ENCODE measurements at places on chromosomes 1 and 21.
A peak's percentile ranks its signal among the peaks of the same experiment; 100 is the strongest.

DNA sequence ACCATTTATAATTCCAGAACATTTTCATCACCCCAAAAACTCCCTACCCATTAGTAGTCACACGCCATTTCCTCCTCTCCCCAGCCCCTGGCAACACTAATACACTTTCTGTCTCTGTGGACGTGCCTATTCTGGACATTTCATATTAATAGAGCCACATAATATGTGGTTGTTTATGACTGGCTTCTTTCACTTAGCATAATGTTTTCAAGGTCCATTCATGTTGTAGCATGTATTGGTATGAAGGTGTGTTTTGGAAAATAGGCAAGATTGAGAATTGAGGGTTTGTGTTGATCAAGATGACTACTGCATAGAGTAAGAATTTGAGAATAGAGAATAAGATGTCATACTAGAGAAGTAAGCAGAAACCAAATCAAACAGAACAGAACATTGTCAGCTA, 67.5 kb downstream of the ZFYVE9 start:
- DNase-seq: no peak

- DNase-seq: peak; percentile 56
These were observed 11.0 kb upstream of the RNU1-3 start for GRCh38 chr1:16677552-16678431.

DNA sequence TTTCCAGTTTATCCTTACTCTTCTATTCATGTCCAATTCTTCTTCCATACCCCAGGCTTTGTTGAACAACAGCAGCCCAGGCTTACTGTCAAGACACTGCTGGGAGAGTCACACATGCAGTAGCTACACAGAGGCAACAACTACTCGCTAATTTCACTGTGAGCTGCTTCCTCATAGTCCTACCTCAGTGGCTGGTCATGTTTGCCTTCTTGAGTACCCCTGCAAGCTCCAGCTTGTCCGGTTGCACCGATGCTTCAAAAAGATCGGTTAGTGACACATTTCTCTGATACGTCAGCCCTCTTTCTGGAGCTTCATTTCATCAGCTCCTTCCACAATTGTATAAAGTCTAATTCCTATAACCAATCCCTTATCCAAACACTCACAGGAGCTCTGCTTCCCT, 246.7 kb upstream of the NFIA start:
- no peak for DNase-seq

- no peak for DNase-seq
These were observed 143.6 kb upstream of the LMO4 start for GRCh38 chr1:87185077-87185476.

DNA sequence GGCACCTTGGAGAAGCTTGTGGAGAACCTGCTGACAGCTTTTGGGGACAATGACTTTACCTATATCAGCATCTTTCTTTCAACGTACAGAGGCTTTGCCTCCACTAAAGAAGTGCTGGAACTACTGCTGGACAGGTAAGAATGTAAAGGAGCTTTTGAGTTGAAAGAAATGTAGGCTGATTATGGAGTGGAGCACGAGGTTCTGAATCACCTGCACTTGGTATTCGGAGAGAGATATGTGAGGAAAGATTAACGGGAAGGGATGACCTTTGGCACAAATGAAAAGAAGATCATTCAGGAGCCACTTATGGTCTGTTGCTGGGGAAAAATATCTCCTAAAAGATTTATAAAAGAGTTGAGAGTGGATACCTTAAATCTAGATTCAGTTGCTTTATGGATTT, 42.7 kb downstream of the RGL1 start:
- DNase-seq: no peak

- DNase-seq: no peak
These were observed 152.8 kb downstream of the ZSCAN20 start for GRCh38 chr1:33624991-33625870.

DNA sequence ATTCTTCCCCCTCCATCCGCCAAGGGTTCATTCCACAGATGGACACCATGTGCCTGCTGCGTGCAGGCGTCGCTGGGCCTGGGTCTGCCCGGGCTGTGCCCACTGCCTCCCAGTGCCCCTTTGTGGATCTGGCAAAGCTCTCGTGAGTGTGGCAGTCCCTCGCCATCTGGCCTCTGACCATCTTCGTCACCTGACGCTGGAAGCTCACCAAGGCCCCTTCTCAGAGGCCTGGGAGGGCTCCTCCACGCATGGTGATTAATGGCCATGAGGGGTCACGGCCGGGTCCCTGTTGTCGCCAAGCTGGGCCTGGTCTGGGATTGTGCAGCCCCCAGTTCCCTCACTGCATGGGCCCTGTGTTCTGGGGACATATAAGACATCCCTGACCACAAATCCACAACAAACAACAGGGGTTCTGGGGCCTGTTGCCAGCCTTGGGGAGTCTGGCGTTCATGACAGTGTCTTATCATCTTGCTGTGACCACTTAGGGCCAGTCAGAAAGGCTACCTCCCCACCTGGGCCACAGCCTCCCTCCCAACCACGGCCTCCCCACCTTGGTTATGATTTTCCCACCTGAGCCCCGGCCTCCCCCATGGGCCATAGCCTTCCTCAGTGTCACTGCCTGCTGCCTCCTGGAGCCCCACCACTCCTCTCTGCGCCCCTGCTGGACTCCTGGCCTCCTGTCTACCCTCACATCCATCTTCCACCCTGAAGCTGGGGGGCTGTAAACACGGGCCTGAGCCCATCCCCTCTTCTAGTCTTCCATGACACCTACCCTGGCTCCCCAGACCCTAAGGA, 27.9 kb downstream of the SLC45A1 start:
- no peak for DNase-seq

DNA sequence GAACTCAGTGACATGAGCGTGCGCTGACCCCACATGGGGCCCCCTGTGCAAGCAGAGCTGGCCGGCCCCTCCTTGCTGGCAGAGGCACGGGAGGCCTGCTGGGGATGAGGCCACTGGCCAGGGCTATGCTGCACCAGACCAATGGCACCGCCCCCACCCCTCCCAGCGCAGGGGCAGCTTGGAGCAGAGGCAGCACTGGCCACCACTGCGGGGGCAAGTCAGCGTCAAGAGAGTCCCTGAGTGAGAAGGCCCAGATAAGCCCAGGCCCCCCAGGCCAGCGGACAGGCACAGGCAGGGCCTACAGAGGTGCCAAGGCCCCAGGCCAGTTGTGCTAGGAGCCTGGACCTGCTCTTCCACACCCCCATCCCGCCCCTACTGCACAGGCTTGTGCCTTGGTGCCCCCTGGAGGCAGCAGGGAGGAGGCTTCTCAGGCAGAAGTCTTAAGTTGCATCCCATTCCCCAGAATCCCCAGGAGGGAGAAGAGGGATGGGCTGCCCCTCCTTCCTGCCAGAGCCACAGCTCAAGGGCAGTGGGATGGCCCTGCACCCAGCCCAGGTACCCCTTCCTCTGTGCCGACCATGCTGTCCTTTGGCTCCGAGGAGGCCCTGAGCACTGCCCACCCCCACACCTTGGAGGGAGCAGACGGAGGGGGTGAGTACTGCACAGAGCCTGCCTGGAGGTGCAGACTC, 35.8 kb downstream of the EPHX1 start:
- peak; percentile 84 for DNase-seq

- no peak for DNase-seq
These were observed 120.7 kb upstream of the TMPRSS15 start for GRCh38 chr21:18524097-18524880.

DNA sequence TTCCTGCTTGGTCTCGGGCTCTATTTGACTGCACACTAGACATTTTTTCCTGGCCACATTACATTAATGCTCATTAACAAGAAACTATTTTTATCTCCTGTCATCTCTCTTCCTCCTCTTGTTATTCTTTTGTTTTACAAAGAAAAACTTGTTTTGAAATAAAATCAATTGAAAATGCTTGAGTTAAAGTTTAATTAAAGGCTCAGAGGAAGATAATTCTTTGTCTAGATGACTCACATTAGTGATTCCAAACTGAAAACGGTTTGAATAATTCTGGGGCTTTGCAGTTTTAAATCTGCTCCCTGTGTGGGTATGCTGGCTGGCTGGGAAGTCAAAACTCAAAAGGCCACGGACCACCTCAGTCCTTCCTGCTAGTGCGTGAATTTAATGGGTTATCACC, 29.6 kb downstream of the RGS5 start:
- DNase-seq: peak; percentile 33

DNA sequence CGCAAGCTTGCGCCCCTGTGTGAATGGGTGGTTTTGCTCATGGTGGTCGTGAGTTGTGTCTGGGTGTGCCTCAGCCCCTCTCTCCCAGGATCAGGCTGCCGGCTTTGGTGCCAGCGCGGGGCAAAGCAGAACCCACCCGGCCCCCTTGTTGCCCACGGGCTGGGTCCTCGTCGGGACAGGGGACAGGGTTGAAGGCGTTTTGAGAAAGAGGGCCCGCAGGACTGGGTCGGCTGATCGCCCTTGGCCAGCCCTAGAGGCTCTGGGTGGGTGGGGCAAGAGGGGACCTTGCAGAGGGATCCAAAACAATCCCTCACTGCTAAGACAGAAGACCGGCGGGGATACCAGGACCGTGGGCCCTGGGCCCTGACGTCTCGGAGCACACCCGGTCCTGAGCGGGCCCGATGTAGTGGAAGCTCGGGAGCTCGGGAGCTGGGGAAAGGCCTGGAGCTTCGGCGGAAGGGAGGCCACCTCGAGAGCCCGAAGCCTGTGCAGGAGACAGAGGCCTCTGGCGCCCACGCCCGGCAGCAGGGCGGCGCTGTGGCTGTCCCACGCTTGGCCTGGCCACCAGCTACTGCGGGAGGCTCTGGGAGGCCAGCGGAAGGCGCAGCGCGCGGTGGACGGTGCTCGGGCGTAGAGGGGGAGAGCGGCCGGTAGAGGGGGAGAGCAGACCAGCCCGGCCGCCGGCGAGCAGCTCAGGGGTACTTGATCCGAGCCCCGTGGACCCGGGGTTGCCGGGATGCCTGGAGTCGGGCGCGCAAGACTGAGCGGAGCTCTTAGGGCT, 2.8 kb upstream of the ZNF678 start:
- DNase-seq: no peak

DNA sequence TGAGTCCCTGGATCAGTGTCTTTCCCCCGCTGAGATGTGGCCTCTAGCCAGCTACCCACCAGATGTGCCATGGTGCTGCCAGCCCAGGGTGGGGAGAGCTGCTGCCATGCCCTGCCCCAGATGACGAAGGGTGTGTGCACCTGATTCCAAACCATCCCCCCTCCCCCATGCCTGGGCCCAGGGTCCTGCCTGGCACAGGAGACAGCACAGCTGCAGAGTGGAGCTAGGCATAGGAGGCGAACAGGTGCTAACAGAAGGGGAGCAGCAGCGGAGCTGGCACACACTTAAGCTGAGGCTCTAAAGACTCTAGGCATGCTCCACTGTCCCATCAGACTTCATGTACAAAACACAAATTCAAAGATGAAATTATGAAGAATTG, 9.0 kb upstream of the LDLRAP1 start:
- DNase-seq: no peak

DNA sequence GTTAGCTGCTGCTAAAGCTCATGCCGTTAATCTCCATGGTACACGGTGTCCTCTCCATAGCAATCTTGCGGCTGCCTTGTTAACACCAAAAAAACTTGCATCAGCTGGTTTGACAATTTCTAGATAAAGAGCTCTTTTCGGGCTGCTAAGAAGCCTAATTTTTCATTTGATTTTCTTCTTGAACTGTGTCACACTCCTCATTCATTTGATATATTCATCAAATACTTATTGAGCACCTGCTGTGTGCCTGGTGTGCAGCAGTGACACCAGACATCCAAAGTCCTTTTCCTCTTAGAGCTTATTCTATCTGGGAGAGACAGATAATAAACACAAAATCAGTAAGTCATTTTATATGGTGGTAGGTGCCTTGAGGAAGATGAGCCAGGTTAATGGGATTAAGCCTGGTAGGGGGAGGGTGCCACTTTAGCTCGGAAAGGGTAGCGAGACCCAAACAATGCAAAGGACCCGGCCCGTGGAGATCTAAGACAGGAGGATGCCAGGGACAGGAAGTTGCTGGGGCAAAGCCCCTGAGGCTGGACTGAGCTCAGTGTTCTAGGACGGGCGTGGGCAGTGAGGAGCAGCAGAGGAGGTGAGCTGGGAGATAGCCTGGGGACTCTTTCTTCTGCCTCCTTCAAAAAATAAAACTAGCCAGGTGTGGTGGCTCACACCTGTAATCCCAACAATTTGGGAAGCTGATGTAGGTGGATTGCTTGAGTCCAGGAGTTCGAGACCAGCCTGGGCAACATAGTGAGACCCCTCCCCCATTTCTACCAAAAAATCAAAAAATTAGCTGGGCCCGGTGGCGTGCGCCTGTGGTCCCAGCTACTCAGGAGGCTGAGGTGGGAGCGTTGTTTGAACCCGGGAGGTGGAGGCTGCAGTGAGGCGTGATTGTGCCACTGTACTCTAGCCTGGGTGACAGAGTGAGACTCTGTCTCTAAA, 50.7 kb upstream of the LGALS8 start:
- DNase-seq: no peak

- no peak for DNase-seq
These were observed 53.6 kb downstream of the OLIG1 start for GRCh38 chr21:33123374-33124123.

DNA sequence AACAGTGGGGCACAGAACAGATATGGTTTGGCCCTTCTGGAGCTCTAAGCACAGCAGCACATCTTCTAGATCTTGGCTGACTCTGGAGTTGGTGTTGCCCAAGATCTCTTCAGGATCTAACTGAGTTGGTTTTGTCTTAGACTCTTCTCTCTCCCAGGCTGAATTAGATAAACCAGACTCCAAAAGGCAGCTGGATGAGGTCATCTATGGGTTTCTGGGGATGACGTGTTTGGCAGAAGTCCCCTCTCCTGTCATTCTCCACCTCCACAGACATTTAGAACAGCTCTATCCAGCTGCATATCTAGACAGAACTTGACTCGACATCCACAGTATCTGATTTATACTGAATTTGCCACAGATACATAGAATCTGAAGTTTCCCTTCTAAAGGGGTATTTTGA, 75.3 kb downstream of the ST6GALNAC5 start:
- no peak for DNase-seq

GRCh38 chr1:153592748-153593147, 20.2 kb downstream of the S100A16 start:
- no peak for DNase-seq

DNA sequence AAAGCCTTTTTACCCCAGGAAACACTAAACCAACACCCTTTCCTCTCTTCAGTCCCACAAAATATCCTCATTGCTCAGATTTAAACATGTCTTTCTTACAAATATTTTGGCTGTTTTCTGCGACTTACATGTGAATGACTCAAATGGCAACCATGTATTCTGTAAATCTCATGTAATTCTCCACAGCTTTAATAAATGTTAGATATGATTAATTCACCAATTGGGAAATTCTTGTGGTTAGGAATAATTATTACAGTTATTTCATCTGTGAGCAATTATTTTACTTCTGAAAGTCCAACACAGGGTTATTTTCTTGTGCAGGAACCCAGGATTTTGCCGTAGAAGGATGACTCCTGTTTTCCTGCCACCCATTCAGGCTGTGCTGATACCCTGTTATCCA, 431.5 kb downstream of the LMO4 start:
- DNase-seq: no peak

DNA sequence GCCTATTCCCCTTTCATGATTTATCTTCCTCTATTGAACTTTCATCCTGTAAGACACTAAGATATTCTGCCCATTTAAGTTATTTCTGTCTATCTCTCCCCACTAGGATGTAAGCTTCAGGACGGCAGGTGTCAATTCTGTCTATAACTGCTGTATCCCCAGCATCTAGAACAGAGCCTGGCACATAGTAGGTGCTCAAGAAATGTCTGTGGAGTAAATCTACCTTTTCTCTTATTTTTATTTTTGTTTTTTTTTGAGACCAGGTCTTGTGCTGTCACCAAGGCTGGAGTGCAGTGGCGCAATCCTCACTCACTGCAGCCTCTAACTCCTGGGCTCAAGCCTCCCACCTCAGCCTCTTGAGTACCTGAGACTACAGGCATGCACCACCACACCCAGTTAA, 5.6 kb downstream of the CD52 start:
- DNase-seq: no peak

- DNase-seq: no peak
These were observed 11.8 kb downstream of the NOS1AP start for GRCh38 chr1:162081316-162081715.

GRCh38 chr1:237795558-237795957, 95.2 kb downstream of the ZP4 start:
- DNase-seq: no peak
